ENCODE measurements at places on chromosomes 1 and 21. TPM values are rescaled to one million over a fixed set of nuclear protein-coding genes. Genes with fewer than 3 reads are reported as not detected.

Gene B3GALNT2
- total RNA-seq, result 18.4 TPM

Gene FAM72D
- total RNA-seq, result 6.9 TPM

Gene IL22RA1
- total RNA-seq, result 7.3 TPM

Gene OR2C3
- total RNA-seq, result not detected

Gene RNU1-2
- not detected for total RNA-seq

Gene EVA1C
- total RNA-seq, result 44.3 TPM

Gene ATP1A4
- not detected for total RNA-seq

Gene FMN2
- total RNA-seq, result 4.4 TPM

Gene MYOC
- 0.06 TPM for total RNA-seq

Gene SELL
- 0.24 TPM for total RNA-seq

Gene HLCS
- 7.6 TPM for total RNA-seq

Gene GJA9
- not detected for total RNA-seq

Gene KRTAP19-1
- not detected for total RNA-seq
